ENCODE measurements at places on chromosomes 16 and 17.

DNA sequence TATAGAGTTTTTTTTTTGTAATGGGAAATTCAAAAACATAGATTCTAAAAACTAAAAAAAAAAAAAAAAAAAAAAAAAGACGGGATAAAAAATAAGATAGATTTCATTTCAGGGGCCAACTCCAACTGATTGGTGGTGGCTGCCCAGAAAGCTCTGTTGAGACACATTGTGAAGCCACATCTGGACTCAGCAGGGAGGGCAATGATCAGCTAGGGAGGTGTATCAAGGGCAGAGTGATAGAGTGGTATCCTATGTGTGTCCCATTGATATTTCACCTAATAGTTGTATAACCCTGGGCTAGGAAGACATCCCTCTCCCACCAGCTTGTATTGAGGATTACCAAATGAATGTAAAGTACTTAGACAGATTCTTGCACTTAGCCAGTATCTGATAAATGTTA, 6.7 kb upstream of the CMTR2 start:
- no peak for DNase-seq

GRCh38 chr16:84883301-84883700, 63.5 kb downstream of the CRISPLD2 start:
- no peak for DNase-seq

GRCh38 chr16:47127541-47127940, 16.2 kb downstream of the NETO2 start:
- DNase-seq: no peak

DNA sequence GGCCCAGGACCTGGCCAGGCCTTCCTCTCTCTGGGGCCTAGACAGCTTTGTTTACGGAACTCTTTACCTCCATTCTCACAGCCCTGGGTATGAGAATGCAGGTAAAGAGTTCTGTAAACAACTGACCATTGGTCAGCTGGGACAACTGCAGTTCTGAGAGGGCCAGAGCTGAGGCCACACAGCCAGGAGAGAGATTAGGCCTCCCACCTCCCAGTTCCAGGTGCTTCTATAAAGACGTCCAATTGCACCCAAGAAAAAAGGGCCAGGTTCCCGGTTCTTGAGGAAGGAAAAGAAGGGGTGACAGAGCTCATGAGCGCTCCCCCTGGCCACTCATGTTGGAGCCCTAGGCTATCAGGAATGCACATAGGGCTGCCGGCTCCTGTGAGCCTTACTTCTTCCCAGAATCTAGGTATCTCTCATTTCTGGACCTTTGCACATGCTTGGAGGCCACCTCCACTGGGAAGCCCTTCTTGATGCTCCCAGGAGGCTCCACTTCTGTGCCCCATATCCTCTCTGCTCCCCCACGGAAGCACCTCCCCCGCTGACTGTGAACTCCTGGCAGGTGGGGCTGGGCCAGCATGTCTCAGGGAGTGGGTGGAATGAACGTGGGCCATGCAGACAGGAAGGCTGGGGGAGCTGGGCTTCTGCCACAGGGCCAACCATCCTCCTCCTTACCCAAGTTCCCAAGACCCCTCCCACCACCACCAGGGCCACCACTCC, 13.1 kb downstream of the CNGB1 start:
- no peak for DNase-seq

Data from inflammatory macrophage treated with lipopolysaccharide for 4 hours (primary cell).